Activated T-helper 1 cell treated with anti-CD3 and anti-CD28 coated beads, Interleukin-12 subunit alpha, Interleukin-12 subunit beta, Interleukin-2, Interleukin-4 antibody, amounts not matched to agents 30 ng/mL and 10 ng/mL and 1 ng/mL, durations not matched to agents 14 hours and 24 hours and 36 hours (primary cell): ENCODE measurements at places on chromosomes 7 and 10. TPM values are rescaled to one million over a fixed set of nuclear protein-coding genes. Genes with fewer than 3 reads are reported as not detected.
A peak's percentile ranks its signal among the peaks of the same experiment; 100 is the strongest.

- H3K27ac ChIP-seq: no peak overlapping the region
- no peak overlapping the region for H3K4me3 ChIP-seq
- no peaks in the 10 kb centered on the region for H3K36me3 ChIP-seq
- H3K27me3 ChIP-seq: no peaks in the 10 kb centered on the region
Measured at GRCh38 chr10:86254526-86255174, 111.9 kb downstream of the GRID1 start.

- no peak overlapping the region for H3K27ac ChIP-seq
- H3K4me3 ChIP-seq: no peak overlapping the region
- DNase-seq: peak; percentile 49
- peaks cover 28% of the 10 kb centered on the region for H3K4me1 ChIP-seq
Measured at GRCh38 chr10:73886085-73886529, 11.8 kb upstream of the CAMK2G start.

DNA sequence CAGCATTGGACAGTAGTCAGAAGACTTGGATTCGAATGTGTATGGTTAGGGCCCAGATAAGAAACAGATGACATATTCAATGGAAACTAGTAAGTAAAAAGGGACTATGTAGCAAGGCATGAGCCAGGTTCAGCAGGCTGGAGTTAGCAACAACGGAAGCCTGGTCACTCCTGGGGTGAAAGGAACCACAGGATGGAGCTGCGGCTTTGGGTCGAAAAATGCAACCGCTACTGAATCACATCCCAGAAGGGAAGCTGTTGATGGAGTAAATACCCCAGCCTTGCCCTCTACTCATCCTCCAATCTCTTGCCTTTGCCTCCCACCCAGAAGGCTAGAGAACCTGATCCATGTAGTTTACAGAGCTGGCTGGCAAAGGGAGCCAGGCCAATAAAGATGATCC lies 37.5 kb upstream of the EGR2 start:
- DNase-seq: peak; percentile 45
- peak overlapping the region; percentile 92 for H3K27ac ChIP-seq
- peaks cover 63% of the 10 kb centered on the region for H3K4me1 ChIP-seq
- peaks cover 4% of the 10 kb centered on the region for H3K36me3 ChIP-seq
- peak overlapping the region; percentile 58 for H3K4me3 ChIP-seq
- H3K27me3 ChIP-seq: peaks cover 5% of the 10 kb centered on the region

DNA sequence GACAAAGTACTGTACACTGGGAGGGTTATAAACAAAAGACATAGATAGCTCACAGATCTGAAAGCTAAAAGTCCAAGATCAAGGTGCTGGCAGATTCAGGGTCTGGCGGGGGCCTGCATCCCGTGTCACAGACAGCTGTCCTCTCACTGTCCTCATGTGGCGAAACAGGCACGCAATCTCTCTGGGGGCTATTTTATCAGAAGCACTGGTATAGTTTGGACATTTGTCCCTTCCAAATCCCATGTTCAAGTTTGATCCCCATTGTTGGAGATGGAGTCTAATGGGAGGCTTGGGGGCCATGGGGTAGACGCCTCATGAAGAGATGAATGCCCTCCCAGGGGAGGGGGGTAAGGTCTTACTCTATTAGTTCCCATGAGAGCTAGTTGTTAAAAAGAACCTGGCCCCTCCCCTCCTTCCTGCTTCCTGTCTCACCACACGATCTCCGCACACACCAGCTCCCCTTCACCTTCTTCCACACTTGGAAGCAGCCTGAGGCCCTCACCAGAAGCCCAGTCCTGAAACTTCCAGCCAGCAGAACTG lies 72.5 kb upstream of the UCN3 start:
- H3K27ac ChIP-seq: peak overlapping the region; percentile 100
- no peaks in the 10 kb centered on the region for H3K27me3 ChIP-seq

- H3K4me3 ChIP-seq: no peak overlapping the region
- no peaks in the 10 kb centered on the region for H3K4me1 ChIP-seq
- no peak for DNase-seq
- H3K27me3 ChIP-seq: peaks cover 3% of the 10 kb centered on the region
- no peaks in the 10 kb centered on the region for H3K36me3 ChIP-seq
Measured at GRCh38 chr7:117333168-117333567, 10.3 kb upstream of the WNT2 start.

NAT16 gene
- 0.08 TPM in 1 of 2 replicates, not detected in the other for total RNA-seq
